Suprapubic skin (tissue), 4 donors: ENCODE measurements at places on chromosomes 11 and 22. TPM values are rescaled to one million over a fixed set of nuclear protein-coding genes. Genes with fewer than 3 reads are reported as not detected.

GRCh38 chr11:128450882-128451651, 136.3 kb downstream of the ETS1 start:
- H3K4me3 ChIP-seq = peak overlapping the region; percentile 24
- H3K27ac ChIP-seq = peak overlapping the region; percentile 51
- H3K4me1 ChIP-seq = peaks cover 26% of the 10 kb centered on the region

DNA sequence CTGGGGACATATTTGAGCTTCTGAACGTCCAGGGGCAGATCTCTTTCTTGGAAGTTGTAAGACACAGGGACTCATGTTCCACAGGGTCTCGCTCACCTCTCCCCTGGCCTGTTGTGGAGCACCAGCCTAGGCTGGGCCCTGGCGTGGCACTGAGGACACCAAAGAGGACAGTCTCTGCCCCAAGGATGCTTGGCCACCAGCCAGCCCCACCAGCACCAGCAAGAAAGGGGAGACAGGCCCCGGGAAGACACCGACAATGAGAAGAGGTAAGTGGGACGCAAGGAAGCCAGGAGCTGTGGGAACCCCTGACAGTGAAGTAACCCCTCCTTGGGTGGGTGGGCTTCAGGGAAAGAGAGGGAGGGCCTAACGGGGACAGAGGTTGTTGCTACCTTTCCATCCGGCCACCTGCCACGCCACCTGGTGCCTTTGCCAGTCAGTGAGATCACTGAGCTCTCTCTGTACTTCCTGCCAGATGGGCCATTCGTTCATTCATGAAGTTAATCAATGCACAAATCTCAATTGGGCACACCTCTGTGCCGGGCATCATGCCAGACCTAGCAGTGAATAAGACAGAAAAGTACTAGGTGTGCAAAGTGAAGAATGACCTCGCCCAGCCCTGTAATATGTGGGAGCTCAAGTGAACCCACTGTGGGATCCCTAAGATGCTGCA, 11.1 kb downstream of the APOL5 start:
- H3K27ac ChIP-seq = no peak overlapping the region
- no peak for DNase-seq
- H3K4me1 ChIP-seq = peaks cover 11% of the 10 kb centered on the region
- H3K27me3 ChIP-seq = no peaks in the 10 kb centered on the region
- no peak overlapping the region for H3K4me3 ChIP-seq
- no peaks in the 10 kb centered on the region for H3K36me3 ChIP-seq

GRCh38 chr11:62497132-62497801, 49.3 kb downstream of the AHNAK start:
- no peak overlapping the region for H3K27ac ChIP-seq
- DNase-seq = no peak
- peaks cover 52% of the 10 kb centered on the region for H3K4me1 ChIP-seq
- H3K27me3 ChIP-seq = no peaks in the 10 kb centered on the region

The TMPRSS13 gene
- 66.6 TPM for total RNA-seq

The DENND6B gene
- total RNA-seq = 3.4 TPM
